ENCODE measurements at places on chromosomes 7 and 10. TPM values are rescaled to one million over a fixed set of nuclear protein-coding genes. Genes with fewer than 3 reads are reported as not detected.

The HECW1 gene
- not detected for total RNA-seq

The CISD1 gene
- total RNA-seq, result 49.2 TPM

The ANKRD61 gene
- total RNA-seq, result 0.19 TPM

The RPEL1 gene
- total RNA-seq, result not detected

The AASS gene
- 2.1 TPM for total RNA-seq

The KCNK18 gene
- total RNA-seq, result not detected

The ST8SIA6 gene
- not detected for total RNA-seq

The VWC2 gene
- not detected for total RNA-seq

The GPR37 gene
- not detected for total RNA-seq

The ERVW-1 gene
- total RNA-seq, result not detected

The KCP gene
- total RNA-seq, result not detected

The COL28A1 gene
- not detected for total RNA-seq

The NEBL gene
- 0.04 TPM for total RNA-seq

The PITRM1 gene
- 84.8 TPM for total RNA-seq

The NANOS1 gene
- total RNA-seq, result 0.04 TPM

The SRRM3 gene
- not detected for total RNA-seq

The TRIM24 gene
- total RNA-seq, result 14.2 TPM

The SVOPL gene
- total RNA-seq, result not detected

The ASB10 gene
- total RNA-seq, result not detected

The ACTL6B gene
- total RNA-seq, result not detected

The TSPAN14 gene
- 43.8 TPM for total RNA-seq

The PKD2L1 gene
- total RNA-seq, result not detected

The OR6V1 gene
- total RNA-seq, result not detected

The AKR1D1 gene
- not detected for total RNA-seq

The ITIH2 gene
- not detected for total RNA-seq

The SMNDC1 gene
- 44.2 TPM for total RNA-seq

The CHST3 gene
- total RNA-seq, result 0.47 TPM

The TMEM196 gene
- not detected for total RNA-seq

The SLC26A3 gene
- not detected for total RNA-seq

The FAM185A gene
- 7.9 TPM for total RNA-seq

The PDLIM1 gene
- 0.34 TPM for total RNA-seq

The TMEM213 gene
- not detected for total RNA-seq

The DIP2C gene
- 0.94 TPM for total RNA-seq

The TWIST1 gene
- 1.2 TPM for total RNA-seq

The ADRB1 gene
- total RNA-seq, result not detected

The NEUROD6 gene
- total RNA-seq, result not detected

The AGMO gene
- total RNA-seq, result not detected

The MACROH2A2 gene
- total RNA-seq, result 4.2 TPM

The SPDYE2 gene
- not detected for total RNA-seq

The PLCE1 gene
- total RNA-seq, result 0.04 TPM

The CALN1 gene
- 0.12 TPM for total RNA-seq
